Germinal center (tissue), 1 donor: ENCODE measurements at places on chromosomes 4 and X.

DNA sequence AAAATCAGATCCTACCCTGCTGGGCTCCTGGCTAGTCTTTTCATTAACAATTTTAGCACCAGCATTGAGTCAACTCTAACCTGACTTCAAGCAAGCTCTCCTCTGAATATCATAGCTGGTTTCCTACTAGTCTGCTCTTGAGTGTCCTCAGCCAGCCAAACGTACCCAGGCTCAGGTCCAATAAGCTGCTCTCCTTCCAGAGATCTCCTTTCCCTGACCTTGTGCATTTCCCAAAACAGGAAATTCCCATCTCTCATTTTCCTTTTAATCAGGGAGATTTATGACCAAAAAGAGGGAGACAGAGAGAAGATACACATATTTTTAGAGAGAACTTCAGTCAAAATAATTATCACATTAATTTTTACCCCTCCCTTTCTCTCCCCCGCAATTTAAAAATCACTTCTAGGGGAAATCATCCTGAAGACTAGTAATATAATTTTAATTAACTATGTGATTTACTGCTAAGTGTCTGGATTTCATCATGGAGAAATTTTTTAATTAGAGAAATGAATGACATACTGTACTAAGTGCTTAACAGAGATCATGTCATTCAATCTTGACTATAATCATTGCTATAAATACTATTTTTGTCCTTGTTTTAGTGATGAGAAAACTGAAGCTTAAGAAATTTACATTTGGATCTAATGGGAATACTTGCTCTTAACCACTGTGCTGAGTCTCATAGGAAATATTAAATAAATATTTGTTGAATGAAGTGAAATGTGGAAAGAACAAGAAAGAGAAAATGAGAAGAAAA is 421.7 kb upstream of the INTU start:
- no peak for DNase-seq

DNA sequence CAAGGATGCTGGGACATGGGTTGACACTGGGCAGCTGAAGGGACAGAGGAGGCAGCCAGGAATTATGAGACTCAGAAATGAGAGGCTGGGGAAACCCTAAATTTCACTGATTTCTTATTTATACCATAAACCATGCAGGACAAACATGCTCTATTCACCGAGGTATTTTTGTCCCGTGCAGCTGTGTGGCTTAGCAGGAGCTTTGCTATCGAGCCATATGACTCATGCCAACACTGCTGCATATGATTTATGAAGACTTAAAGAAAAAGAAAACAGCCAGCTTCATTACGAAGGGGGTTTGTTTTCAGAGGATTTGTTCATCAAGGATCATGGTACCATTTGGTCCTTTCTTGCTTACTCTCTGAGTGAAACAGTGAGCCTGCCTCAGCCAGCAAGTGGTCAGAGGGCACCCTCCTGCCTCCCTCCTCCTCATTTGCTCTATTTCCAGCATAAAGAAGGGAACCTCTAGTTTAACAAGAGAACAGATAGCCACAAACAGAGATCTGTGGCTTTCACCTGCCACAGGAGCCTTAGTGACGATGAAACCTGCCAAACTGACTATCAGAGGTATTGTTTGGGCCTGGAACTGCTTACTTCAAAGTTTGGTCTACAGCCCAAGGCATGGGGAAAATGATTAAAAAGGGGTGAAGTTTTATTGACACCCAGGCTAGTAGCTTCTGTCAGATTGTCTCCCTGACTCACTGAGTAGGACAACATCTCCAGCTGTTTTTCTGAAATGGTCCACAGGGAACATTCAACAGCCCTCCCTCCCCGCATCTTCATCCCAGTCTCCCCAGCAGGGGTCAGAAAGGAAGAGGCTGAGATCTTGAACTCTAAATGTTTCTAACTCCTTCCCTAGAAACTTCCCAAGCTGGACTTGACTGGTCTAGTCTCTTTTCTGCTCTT is 80.1 kb upstream of the MAML3 start:
- no peak for DNase-seq

- no peak for DNase-seq
Observed at GRCh38 chr4:94803181-94803580, 45.4 kb downstream of the BMPR1B start.

- no peak for DNase-seq
Observed at GRCh38 chr4:7547368-7548040, 112.8 kb upstream of the PSAPL1 start.

- no peak for DNase-seq
Observed at GRCh38 chr4:82559735-82560120, 2.1 kb downstream of the TMEM150C start.

- DNase-seq = peak; percentile 40
Observed at GRCh38 chrX:31213941-31214340, 142.1 kb upstream of the FTHL17 start.

- DNase-seq = no peak
Observed at GRCh38 chr4:57410331-57411052, 300.3 kb upstream of the IGFBP7 start.

DNA sequence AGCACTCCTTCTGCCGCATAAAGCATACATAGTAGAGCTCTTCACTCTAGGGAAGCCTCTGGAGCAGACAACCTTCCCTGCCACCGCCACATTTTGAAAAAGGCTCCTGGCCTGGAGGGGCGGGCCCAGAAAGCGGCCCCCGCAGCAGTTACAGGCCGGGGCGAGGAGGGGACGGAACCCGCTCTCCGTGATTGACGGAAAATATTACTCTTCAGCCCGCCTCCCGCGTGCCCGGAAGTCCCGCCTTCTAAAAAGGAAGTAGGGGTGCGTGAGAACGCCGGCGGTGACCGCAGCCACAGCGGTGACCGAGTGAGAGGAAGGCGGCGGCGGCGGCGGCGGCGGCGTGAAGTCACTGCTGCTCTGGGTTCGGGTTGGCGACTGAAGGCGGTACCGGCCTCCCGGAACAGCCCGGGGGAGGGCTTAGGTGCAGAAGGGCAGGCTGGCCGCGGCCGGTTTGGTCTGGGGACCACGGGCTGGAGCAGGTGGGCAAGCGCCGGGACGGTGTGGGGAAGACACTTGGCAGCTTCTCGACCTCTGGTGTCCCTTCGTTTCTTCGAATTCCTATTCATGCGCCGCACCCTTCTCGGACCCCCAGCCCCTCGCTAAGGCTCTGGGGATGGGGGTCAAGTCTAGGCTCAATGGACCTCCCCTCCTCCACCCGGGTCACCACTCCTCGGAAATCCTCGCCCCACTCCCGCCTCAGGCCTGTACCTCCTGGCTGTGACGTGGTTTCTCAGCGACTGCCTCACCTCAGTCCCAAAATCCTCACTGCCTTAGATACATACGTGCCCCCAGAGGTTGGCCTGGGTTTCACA is at the start of gene HCCS:
TSS of gene HCCS (plus strand) at position 296 of the 815 bp plus-strand sequence. CDS start 729 bp downstream, outside the sequence.
- peak; percentile 81 for DNase-seq

- no peak for DNase-seq
Observed at GRCh38 chr4:56512166-56512565, 6.6 kb downstream of the ARL9 start.

- DNase-seq = no peak
Observed at GRCh38 chr4:145047151-145047550, 50.8 kb downstream of the ANAPC10 start.

GRCh38 chr4:151783867-151784266 is 23.1 kb upstream of the GATB start:
- no peak for DNase-seq

DNA sequence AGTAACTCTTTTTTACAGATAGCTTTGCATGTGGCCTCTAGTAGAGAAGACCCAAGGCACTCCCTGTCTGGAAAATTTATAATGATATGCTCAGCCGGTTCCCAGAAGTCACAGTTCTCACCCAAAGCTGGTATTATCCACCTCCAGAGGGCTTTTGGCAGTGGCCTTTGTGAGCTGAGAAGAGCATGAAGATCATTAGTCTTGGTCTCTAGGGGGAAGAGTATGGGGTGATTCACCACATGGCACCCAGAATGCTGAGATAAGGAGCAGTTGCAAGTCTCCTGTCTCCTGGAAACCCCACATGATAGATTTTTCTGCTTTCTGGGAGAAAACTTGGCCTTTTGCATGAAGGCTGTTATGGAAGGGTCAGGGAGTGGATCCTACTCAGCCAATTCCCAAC is 75.4 kb upstream of the PRPS1 start:
- no peak for DNase-seq

DNA sequence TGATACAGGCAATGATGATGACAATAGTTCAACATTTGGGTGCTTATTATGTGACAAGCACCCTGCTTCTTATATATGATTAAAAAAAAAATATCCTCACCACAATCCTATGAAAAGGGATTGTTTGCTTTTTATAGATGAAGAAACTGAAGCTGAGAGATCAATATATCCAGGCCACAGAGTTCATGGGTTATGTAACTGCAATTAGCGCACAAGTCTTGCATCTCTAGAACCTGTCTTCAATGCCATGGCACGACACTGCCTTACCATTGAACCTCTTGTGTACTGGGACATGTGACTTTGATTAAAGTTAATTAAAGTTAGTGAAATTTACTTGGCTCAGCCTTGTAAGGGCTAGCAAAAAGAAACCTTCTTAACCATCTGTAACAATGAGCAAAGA is 599.7 kb downstream of the ADGRL3 start:
- no peak for DNase-seq

DNA sequence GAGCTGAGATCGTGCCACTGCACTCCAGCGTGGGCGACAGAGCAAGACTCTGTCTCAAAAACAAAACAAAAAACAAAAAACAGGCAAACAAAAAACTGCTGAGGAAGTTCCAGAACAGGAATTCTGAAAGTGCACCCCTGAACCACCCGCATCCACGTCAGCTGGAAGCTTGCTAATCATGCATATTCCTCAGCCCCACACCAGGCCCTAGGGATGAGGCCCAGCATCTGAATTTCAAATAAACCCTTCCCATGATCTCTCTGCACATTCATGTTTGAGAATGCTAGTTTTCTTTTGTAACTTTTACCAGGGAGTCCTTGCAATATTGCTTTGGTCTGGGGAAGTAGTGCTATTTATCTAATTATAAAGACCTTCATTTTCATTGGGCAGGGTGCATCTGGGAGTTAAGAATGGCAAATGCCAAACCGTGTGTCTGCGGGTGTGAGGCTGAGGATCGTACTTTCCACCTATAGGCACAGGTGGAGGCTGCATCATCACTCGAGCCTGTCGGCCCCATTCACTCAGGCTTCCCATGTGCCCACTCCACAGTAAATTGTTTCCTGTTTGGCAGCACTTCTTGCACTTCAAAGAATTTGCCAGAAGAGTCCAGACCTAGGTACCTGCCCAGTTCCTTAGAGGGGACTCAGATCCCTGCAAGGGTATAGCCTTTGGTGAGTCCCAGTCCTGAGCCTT is 23.6 kb downstream of the CCKAR start:
- DNase-seq = no peak

GRCh38 chr4:158859661-158860060 is 90.8 kb downstream of the FNIP2 start:
- no peak for DNase-seq

DNA sequence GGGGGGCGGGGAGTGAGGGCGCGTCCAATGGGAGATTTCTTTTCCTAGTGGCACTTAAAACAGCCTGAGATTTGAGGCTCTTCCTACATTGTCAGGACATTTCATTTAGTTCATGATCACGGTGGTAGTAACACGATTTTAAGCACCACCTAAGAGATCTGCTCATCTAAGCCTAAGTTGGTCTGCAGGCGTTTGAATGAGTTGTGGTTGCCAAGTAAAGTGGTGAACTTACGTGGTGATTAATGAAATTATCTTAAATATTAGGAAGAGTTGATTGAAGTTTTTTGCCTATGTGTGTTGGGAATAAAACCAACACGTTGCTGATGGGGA is 1.1 kb downstream of the HTT start:
- DNase-seq = no peak

GRCh38 chrX:71623714-71624113 is 5.4 kb upstream of the CXCR3 start:
- DNase-seq = no peak

DNA sequence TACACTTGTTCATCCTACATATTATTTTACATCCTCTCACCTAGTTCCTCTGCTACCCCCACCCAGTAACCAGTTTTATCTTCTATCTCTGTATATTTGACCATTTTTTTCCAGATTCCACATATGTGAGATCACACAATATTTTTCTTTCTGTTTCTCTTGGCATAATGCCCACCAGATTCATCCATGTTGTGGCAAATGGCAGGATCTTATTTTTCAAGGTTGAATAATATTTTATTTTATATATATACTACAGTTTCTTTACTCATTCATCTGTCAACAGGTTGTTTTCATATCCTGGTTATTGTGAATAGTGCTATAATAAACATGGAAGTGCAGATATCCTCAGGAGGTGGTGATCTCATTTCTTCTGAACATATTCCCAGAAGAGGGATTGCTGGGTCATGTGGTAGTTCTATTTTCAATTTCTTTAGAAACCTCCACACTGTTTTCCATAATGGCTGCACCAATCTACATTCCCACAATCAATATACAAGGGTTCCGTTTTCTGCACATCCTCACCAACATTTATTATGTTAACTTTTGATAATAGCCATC is 48.2 kb downstream of the THAP9 start:
- no peak for DNase-seq

GRCh38 chrX:112653017-112653416 is 26.7 kb downstream of the LHFPL1 start:
- DNase-seq = no peak

GRCh38 chr4:88286897-88287296 is 2.5 kb upstream of the PPM1K start:
- no peak for DNase-seq

DNA sequence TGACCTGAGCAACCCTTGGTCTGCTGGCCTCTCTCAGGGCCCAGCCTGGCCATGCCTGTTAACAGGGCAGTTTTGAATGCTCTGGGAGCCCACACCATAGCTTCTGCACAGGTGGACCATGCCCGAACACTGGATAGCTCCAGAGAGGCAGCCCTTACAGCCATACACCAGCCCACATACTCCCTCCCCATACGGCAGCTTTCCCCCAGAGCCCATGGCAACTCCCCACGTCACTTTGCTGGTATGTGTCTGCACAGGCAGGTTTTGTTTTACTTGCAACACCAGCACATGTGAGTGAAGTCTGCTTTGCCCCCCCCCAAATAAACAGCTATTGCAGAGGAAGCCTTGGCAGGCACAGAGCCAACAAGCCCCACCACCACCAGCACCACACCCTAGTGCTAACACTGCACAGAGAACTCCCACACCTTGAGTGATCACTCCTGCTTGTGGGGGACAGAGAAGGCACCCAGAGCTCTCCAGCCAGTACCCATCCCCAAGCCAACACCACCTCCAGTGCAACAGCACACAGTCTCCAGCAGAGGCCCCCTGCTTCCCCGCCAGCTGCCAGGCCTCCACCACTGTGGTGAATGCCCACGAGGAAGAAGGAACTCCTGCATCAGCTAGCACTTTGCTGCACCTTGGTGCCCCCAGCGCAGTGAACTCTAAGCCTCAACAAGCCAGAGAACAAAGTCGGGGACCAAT is 87.3 kb downstream of the STPG2 start:
- DNase-seq = no peak

DNA sequence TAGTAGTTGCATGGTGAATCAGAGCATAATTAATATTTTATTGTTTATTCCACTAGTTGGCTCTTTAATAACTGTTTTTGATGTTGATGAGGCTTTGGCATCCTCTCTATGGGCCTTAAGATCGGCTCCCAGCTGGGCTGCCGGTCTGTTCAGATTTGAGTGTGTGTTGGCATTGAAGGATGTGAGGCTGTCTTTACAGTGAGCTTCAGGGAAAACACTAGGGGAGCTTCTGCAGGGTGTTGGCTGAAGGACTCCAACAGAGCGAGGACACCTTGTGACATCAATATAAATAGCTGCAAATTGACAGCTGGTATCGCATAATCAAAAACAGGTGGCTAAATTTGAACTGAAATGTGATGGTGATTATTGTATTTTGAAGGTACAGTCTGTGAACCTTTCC is 322.0 kb downstream of the FSTL5 start:
- DNase-seq = no peak

- no peak for DNase-seq
Observed at GRCh38 chrX:43552156-43552555, 103.9 kb upstream of the MAOA start.
